ENCODE measurements at places on chromosomes 11 and 22.

- DNase-seq = no peak
Observed at GRCh38 chr11:30452114-30452513, 129.2 kb downstream of the ARL14EP start.

GRCh38 chr11:95154514-95154913 is 64.9 kb downstream of the ENDOD1 start:
- no peak for DNase-seq

DNA sequence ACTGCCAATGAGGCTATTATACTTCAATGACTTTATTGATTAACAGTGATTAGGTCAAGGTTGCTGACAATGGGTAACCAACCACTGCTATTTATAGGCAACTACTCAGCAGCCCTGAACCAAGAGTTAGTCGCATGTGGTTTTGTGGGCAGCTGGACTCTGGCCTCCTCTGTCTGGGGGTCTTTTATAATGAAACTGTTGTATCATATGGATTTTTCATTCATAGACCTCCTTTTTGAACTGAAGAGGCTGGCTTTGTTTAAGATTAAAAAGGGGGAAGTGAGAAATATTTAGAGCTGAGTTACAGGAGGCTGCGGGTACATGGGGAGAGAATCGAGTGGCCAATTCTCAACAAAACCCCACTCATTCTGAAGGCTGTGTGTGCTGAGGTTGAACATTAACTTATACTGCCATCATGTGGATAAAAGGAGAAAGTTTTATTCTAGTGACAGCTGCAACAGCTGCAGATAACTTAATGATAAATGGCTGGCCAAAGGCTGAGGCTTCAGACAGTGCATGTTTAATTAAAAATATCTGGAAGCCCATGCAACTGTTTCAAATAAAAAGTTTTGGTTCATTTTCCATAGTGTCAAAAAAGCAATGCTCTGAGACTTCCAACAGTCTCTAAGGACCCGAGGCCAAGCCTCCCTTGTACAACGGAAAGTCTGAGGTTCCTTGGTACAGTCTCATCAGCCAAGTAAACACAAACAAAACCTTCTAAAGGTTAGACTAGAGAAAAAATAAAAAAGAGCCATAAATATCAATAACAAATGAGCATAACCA is 682.6 kb downstream of the KCNA4 start:
- no peak for DNase-seq

GRCh38 chr11:130171534-130171933 is 12.0 kb downstream of the ST14 start:
- DNase-seq = no peak

GRCh38 chr11:113104691-113105251 is 143.6 kb downstream of the NCAM1 start:
- no peak for DNase-seq

DNA sequence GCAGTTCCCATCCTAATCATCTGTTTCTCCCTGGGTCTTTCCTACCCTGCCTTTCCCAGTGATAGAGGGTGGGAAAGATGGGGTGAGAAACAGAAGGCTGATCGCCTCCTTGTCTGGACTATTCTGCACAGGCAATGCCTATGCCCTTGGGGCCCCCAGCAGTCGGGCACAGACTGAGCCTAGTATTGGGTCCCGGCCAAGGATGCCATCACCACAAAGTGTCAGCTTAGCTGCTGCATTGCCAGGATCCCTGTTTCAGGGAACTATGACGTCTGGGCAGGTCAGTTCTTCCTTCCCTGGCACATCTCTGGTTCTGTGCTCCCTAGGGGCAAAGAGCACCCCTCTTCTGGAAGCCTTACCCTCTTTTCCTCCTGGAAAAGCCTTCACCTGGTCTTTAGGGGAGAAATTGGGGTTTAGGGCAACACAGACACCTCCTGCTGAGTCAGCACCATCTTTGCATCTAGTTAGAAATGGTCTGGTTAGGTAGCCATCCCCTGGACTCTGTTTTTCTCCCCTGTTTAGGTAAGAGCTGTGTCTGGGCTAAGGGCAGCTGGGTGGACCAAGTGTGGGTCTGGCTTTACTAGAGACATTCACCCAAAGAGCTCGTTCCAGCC is 2.1 kb downstream of the ADAMTS8 start:
- no peak for DNase-seq

DNA sequence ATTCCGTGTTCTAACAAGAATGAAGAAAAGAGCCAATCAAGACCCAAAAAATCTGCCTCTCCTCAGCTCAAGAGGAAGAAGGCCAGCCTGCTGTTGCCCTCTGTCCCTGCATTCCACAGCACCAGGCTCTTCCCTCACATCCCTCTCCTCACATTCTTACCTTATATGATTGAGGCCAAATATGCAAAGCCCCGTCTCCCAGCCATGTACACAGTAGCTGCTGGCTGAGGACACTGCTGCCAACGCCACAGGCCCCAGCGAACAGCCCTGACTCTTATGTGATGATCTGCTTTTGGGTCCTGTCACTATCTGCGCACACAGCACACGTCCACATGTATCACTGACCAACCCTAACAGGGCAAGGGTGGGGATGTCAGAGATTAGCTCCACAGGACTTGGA is 60.2 kb downstream of the MICAL3 start:
- no peak for DNase-seq

DNA sequence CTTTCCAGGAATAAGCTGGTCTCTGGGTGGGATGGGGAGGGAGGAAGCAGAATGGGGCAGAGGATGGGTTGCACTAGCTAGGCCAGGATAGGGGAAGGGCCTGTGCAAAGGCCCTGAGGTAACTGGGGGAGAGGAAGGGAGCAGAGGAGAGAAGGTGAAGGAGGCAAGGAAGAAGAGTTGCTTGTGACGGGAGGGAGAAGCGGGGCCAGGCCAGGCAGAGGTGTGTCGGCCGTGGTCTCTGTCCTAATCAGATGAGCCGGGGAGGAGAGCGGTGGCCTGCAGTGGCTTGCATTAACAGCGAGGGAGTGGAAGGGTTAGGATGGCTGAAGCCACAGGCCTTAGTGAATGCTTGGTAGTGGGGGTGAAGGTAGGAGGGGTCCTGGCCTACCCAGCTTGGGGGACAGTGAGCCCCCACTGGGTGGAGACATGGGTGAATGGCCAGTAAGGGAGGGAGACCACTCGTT is 6.0 kb upstream of the DERL3 start:
- DNase-seq = no peak

- no peak for DNase-seq
Observed at GRCh38 chr11:33633251-33634003, 67.2 kb downstream of the C11orf91 start.

DNA sequence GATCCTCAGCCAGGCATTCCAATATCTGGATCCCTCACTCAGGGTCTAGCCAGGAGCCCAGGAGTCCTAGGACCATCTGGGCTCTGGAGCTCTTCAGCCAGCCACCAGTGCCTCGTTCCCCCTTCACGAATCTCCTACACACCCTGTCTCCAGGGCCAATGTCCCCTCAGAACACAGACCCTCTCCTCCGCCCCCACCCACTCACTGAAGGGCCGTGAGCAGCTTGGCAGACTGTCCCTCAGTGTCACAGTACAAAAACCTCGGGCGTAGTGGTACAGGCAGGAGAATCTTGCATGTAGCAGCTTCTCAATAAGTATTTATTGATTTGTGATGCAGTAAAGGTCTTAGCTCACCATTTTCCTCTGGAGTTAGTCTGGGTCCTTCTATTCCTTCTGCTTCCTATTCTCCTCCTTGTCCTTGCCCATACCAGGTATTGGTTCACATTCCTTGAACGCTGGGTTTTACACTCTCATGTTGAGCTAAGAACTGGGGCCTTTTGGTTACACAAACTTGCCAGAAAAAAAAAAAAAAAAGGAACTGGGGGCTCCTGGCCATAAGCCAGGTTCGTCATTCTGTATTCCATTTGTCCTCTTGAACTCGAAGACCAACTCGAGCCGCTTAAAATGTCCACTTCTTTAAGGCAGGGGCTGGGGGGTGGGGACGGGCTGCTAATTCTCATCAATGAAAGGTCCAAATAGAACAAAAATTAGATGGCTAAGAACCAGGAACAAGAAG is 2.3 kb downstream of the CXCR5 start:
- no peak for DNase-seq

DNA sequence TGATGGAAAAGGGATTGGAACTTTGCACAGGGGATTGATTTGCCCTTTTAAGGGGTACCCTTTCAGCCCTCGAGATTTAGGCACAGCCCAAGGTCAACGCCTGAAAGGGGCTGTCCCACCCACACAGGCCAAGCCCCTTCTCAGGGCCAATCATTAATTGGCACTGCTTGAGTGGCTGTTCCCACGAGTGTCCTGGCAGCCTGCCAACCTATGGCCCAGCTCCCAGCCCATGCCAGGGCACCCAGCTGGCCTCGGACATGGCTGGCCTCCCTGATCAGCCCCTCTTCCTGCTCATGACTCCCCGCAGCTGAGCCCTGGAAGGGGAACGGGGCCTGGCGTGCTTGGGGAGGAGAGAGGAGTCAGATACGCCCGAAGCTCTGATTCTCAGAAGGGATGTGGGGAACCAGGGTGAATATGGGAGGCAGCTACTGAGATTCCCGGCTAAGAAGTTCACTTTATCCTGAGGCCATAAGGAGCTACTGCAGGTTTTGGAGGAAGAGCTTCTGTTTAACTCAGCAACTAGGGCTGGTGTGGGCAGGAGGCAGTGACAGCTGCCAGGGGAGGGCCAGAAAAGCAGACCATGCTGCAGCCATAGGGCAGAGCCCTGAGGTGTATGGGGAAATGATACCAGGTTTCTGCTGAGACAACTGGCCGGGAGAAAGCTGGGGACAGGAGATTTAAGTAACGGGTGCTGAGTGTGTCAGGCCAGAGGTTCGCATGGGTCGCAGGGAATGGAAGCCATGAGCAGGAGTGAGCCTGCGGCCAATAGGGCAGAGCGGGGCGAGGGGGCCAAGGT is 30.0 kb downstream of the WNT7B start:
- DNase-seq = no peak

GRCh38 chr11:129372609-129373488 is 2.8 kb upstream of the BARX2 start:
- no peak for DNase-seq

DNA sequence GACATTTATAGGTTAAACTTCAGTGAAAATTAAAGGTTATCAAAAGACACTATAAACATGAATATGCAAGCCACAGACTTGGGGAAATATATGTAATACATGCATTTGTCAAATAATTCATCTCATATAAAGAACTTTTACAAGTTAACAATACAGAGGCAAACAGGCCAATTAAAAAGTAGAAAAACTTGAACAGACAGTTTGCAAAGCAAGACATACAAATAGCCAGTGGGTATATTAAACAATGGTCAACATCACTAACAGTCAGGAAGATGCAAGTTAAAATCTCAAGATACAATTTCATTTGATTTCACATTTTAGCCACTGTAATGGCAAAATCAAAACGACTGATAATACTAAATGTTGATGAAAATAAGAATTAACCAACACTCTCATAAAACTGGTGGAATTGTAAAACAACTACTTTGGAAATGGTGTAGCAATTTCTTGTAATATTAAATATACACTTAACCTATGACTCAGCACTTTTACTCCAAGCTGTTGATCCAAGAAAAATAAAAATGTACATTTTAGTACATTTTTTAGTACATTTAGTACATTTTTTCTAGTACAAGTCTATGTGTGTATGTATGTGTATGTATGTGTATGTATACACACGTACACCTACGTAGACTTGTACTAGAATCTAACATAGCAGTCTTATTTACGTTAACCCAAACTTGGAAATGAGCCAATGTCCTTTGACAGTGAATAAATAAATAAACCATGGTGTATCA is 62.8 kb downstream of the LRRC74B start:
- DNase-seq = no peak

GRCh38 chr11:126654886-126655806 is 299.7 kb downstream of the ST3GAL4 start:
- DNase-seq = no peak

- no peak for DNase-seq
Observed at GRCh38 chr11:71182791-71183677, 69.3 kb downstream of the SHANK2 start.

DNA sequence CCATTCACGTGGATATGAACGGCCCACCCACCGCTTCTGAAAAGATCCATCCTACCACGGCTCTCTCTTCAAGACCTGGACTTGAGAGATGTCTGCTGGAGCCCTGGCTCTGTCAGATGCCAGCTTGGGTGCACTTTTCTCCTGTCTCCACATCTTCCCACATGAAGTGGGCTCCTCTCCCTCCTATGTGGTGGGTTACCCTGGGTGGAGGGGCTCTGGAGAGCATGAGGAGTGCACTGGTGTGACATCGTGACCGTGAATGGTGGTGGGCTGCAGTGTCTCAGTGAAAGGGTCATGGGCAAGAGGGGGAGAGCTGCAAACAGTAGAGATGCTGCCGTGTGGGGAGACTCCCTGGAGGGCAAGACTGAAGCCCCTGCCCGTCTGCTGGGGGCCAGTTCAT is 76.4 kb downstream of the CTTN start:
- DNase-seq = no peak

GRCh38 chr11:95102733-95103132 is 13.1 kb downstream of the ENDOD1 start:
- DNase-seq = no peak

GRCh38 chr11:596374-596773 is 19.4 kb downstream of the IRF7 start:
- no peak for DNase-seq

- no peak for DNase-seq
Observed at GRCh38 chr11:103744496-103745153, 291.8 kb upstream of the DDI1 start.

DNA sequence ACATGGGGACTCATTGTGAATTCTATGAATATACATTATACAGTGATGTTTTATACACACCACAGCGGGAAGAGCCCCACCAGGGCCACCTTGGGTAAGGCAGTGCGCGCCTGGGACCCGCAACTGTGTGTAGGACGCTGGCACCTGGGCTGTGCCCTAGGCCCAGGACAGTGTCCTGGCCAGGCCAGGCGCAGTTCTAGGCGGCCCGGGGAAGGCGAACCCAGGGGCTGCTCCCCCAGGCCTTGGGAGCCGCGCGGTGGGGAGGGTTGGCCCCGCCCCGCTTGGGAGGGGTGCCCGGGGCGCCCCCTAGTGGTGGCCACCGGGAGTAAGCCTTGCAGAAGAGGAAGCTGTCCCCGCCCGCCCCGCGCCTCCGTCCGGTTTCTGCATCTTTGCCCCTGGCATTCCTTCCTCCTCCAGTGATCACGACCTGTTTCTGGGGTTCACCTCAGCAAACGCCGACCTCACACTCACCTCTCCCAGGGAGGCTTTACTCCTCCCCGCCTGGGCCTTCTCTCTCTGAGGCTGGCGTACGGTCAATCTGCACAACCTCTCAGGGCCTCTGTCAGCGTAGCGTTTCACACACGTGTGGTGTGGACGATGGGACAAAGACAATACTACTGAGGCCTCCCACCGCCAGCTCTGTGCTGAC is 9.5 kb upstream of the EHD1 start:
- no peak for DNase-seq

- DNase-seq = no peak
Observed at GRCh38 chr11:37695283-37695682, 1097.2 kb upstream of the RAG2 start.

DNA sequence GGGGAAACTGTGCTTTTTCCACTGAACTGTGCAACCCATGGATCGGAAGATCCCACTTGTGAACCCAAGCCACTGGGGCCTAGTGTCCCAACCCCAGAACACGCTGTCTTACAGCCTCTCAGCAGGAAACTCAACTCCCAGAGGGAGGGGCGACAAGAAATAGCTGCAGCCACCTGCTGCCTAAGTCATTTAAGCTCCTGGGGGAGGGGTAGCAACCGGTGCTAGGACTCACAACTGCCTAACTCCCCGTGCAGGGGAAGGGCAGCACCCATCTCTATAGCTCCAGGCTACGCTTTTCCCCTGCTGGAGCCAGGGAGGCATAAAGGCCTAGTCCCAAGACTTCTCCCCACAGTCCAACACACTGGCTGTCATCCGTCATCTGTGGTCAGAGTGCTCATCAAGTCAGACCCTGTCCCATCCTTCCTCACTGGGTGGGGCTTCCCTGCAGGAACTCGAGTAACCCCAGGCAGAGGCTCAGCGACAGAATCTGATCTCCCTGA is 363.0 kb downstream of the LUZP2 start:
- no peak for DNase-seq

- no peak for DNase-seq
Observed at GRCh38 chr22:39214006-39214382, 30.8 kb downstream of the PDGFB start.

Data from right renal cortex interstitium (tissue), 3 donors.